Glomerular endothelial cell (primary cell): ENCODE measurements at places on chromosomes 3 and 15. TPM values are rescaled to one million over a fixed set of nuclear protein-coding genes. Genes with fewer than 3 reads are reported as not detected.

DNA sequence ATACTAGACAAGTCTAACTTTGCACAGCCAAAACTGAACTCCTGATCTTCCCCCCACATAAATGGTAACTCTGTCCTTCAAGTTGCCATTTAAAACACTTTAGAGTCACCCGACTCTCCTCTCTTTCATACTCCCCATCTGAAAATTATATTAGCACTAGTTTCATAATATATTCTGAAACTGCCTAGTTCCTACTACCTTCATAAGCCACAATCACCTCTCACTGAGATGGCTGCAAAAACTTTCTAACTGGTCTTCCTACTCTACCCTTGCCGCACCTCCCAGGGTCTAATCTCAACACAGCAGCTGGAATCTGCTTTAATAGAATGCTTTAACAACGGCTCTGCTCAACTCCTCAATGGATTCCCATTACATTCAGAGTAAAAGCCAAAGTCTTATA is 55.0 kb downstream of the GLB1 start:
- DNase-seq: no peak

- no peak for DNase-seq
Observed at GRCh38 chr15:77384589-77385359, 35.1 kb downstream of the PEAK1 start.

- DNase-seq: no peak
Observed at GRCh38 chr3:156448300-156448699, 106.6 kb downstream of the SSR3 start.

GRCh38 chr3:84039099-84039498 is 919.7 kb upstream of the CADM2 start:
- DNase-seq: no peak

DNA sequence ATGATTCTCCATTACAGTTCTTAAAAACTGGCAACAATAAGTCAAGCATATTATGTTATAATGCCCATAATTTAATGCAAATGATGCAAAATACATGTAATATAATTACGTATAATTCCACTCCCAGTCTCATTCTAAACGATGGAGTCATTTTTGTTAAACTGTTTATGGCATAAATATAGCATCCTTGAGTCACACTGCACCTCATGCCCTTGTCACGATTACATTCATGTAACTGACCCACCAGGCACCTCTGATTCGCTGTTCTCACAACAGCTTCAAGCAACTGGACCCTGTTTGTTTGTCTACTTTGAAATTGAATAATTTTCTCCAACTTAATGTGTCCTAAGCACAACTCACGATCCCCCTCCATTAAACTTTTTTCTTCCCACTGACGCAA is 148.0 kb upstream of the LRTM1 start:
- no peak for DNase-seq

The NOX5 gene
- total RNA-seq: 0.18 TPM in 1 of 2 replicates, not detected in the other

The SPINK8 gene
- not detected in 2 replicates for total RNA-seq

The SYNPR gene
- total RNA-seq: not detected in 2 replicates
